ENCODE measurements at places on chromosomes 5 and 9.

GRCh38 chr9:94150279-94150828 lies 66.1 kb downstream of the PTPDC1 start:
- no peak for DNase-seq

DNA sequence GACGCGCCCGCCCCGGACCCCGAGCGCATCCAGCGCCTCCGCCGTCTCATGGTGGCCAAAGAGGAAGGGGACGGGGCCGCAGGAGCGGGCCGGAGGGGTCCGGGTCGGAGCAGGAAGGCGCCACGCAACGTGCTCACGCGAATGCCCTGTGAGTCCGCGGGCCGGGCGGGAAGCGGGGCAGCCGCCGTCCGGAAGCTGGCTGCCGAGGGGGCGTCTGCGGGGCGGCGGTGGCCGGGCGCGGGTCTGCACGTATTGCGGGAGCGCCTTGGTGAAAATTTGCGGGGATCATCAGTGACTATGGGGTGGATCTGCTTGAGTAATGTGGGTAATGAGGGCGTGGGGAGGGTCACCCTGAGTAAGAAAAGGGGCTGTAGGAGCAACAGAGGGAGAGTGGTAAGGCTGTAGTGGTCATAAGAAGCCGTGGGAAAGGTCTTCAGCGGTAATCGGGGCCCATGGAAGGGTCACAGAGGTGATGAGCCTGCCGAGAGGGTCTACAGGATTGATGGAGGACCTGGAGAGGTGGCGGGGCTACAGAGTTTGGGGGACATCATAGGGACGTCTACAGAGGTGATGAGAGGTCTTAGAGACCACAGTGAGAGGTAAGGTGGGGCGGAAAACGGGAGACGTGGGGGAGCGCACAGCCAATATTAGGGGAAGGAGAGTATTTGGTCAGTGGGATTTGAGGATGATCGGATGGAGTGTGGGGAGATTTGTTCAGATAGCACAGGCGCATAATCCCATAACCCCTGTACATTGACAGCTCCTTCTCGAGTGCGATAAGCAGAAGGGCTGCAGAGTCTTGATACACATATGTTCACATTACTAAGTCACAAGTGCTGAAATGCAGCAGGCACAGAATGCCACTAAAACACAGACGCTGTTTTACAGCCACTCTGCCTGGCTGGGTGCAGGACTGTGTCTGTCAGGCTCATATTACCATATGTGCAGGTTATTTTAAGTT lies 819 bp downstream of the LSM11 start:
- DNase-seq: no peak

GRCh38 chr9:130347931-130348330 lies 82.4 kb downstream of the HMCN2 start:
- no peak for DNase-seq

DNA sequence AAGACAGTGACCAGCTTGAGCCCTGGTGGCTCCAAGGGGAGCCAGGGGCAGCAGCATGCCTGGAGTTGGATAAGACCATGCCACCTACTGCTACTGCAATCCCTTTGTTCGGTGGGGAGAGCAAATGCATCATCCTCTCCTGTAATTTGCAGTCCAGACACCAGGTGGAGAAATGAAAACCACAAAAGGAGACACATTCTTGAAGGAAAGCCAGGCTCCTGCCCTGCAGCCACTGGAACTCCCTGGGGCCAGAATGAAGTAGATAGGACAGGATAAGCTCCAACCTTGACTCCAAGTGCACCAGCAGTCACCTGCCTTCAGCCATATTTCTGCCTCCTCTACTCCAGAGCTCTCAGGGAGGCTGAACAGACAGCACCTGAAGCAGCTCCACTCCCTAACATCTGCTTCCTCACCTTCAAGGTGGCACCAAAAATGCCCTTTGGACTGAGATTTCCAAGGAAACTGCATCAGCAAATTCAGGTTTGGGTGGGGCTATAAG lies 65.1 kb upstream of the IQGAP2 start:
- no peak for DNase-seq

- peak; percentile 21 for DNase-seq
These were observed 502.7 kb downstream of the NR2F1-AS1 start for GRCh38 chr5:93078082-93079038.

- DNase-seq: no peak
These were observed 1057.3 kb downstream of the TLE1 start for GRCh38 chr9:80632041-80632440.

DNA sequence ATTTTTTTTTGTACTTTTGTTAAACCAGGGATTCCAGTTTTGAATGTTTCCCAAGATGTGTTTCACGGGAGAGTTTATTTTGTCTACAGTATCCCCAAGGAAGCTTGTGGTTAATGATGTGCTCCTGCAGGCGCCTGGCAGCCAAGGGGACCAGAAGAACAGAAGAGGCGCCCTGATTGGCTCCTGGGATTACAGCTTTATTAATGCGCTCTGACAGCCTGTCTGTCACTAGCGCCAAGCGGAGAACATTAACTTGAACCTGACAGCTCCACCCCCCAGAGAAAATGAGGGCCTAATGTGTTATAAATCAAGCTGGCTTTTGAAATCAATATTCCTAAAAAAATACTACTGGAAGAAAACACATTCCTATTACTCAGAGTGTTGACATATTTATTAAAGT lies 5.0 kb upstream of the FBXL7 start:
- no peak for DNase-seq

GRCh38 chr9:111066468-111066867 lies 28.2 kb upstream of the LPAR1 start:
- DNase-seq: no peak

DNA sequence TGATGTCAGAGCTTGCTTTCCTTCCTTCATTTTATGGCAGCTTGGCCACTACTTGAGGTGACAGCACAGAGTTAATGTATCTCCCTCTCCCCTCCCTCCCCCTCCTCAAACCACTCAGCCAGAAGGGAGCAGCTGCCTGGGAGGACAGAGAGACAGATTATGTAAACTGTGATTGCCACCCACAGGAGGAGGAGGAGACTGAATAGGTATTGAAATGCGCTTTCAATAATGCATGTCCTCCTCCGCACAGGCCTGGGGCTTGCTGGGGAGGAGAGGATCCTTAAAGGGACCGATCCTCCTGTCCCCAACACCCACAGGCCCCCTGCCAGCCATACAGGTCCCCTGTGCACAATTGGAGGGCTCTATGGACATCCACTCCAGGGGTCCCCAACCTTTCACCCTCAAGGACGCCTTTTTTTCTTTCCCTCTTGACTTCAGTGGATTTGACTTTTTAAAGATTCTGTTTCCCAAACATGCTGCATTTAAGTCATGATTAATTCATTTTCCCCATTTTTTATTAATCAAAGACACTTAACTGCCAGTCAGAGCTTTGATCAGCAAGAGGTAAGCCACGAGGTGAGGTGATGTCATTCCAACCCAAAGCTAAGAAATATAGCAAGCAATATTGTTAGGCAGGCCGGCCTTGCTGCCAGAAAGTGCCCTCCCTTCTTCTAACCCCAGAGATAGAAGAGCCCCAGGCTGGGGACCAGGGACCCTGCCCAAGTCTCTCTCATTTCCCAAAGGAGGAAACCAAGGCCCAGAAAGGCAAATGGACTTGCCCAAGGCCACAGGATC lies 47.5 kb upstream of the CPLX2 start:
- DNase-seq: no peak

- DNase-seq: no peak
These were observed 118.0 kb upstream of the ICE1 start for GRCh38 chr5:5304361-5305020.

- no peak for DNase-seq
These were observed 2302.3 kb upstream of the C9orf72 start for GRCh38 chr9:29875547-29875946.

- peak; percentile 55 for DNase-seq
These were observed 79.2 kb upstream of the IL7R start for GRCh38 chr5:35777358-35778087.

DNA sequence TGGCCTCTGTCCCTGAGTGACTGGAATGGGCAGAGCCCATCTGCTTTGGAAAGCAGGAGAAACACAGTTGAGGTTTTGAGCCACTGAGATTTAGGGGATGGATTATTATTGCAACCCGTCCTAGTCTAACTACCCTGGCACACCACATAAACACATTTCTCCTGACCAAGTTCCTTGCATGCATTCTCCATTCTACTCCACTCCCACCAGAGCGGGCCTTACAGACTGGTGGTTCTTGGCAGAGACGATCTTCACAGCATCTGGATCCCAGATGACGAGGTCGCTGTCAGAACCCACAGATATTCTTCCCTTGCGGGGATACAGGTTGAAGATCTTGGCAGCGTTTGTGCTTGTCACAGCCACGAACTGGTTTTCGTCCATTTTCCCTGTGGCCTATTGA lies 111.0 kb downstream of the DPYSL3 start:
- DNase-seq: no peak

DNA sequence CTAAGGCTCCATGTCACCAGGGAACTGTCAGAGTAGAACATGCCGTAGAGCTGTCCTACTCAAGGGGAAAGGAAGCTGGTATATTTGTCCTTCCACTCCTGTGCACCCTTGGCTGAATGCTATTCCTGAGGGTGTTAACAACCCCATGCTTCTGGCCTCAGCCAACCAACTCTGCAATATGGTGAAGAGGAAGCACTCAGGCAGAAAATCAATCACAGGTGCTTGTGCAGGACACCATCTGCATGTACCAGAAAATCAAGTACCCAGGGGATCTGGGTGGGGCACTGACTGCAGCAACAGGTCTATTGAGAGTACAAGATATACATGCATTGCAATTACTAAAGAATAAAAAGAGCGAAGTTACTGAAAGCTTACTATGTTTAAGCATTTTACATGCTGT lies 51.4 kb upstream of the NEK6 start:
- no peak for DNase-seq

- no peak for DNase-seq
These were observed 787 bp downstream of the FGFR4 start for GRCh38 chr5:177087398-177088005.

Data from nucleus accumbens (tissue), 56 donors.